ENCODE measurements at places on chromosomes 16 and 17.

DNA sequence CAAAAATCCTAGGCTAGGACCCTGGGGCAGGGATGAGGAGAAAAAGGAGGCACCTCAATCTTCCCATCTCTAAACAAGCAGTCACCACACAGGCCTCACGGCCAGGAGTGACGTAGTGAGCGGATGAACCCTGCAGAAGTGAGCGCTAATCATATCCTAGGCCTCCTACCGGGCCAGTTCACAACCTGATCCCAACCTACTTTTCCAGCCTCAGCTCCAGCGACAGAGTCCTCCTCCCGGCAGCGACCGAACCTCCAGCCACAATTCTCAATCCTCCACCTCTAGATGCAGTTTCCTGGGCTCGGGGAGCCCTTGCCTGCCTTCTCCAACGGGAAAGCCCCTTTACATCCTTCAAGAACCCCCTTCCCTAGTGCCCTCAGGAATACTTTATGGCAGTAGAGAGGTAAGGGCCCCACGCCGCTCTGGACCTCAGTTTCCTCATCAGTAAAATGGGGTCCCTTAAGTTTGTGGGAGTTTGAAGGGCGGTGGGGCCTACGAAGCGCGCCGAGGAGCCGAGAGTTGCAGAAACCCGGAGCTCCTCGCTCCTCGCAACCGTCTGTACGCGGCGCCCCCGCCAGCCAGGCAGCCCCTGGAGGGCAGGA lies 1.4 kb downstream of the ZNF668 start:
- DNase-seq: no peak

DNA sequence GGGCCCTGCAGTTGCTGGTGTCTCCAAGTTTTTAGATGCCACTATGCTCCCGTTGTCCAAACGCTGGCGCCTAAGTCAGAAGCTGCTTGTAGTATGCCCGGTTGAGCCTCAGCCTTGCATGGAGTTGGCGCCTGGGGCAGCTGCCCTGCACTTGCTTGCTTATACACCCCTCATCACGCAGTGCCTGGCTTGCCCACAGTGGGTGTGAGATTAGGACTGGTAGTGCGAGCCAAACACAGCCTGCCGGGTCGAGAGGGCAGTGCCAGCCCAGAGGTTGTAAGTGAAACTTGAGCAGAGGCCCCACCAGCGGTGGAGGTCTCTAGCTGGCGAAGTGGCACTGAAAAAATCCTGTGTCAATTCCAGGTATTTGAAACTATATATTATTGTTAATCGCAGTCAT lies 90.3 kb downstream of the ITFG1 start:
- no peak for DNase-seq

DNA sequence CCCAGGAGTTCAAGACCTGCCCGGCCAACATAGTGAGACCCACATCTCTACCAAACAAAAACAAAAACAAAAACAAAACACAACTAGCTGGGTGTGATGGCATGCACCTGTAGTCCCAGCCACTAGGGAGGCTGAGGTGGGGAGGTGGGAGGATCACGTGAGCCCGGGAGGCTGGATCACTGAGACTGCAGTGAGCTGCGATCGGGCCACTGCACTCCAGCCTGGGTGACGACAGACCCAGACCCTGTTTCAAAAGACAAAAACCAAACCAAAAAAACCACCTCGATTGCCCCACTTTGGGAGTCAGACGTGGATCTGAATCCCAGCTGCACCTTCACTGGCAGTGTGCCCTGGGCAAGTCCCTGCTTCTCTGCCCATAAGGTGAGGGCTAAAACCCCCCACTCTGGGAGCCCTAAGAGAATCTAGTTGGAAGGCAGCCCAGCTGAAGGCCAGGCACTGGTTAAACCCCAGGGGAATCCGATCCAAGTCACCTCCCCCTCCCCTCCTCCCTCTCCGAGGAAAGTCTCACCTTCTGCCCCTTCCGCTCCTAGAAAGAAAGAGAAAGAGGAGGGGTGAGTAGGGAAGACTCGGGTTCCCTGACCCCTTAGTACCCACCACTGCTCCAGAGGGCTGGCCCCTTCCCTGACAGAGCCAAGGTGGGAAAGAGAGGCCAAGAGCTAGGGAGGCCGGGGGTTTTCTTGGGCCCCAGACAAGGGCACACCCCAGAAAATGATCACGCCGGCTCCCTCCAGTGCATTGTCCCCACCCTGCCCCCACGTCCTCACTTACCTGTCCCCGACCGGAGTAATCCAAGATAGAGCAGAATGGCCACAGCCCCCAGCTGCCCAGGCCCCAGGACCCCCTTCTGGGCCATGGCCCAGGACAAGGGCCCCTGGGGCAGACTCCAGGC lies 647 bp downstream of the PRSS8 start:
- no peak for DNase-seq

DNA sequence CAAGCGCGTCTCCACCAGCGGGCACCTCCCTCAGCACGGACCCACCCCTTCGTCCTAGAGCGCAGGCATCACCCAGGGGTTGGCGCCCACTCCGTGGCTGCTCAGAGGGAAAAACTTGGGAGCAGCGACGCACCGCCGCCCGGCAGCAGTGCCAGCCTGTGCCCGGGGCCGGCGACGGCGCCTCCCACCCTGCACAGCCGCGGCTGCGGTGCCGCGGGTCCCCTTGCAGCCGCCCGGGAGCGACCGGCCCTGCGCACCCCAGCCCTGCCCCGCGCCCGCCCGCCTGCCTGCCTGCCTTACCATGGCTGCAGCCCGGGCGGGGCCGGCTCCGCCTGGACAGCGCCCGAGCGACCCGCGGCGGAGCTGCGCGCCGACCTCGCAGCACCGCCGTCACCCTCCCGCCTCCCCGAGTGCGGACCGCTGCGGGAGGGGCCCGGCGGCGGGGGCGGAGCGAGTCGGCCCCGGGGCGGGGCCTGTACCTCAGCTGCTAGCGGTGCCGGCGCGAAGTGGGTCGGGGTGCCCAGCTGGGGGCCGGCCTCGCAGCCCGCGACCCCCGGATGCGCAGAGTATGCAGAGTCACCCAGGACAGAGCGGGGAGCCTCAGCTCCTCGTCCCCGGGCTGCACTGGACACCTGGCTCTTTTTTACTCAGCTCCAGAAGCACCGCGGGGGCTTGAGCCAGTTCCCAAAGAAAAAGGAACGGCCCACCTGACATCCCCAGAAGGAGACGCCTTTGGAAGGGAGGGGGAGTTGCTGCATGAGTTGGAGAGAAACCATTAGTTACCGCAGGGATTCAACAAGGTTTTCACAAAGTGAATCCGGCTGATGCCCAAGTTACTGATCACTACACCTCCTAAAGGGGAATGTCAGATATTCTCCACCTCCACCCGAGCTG lies 17.5 kb upstream of the MTMR4 start:
- no peak for DNase-seq

DNA sequence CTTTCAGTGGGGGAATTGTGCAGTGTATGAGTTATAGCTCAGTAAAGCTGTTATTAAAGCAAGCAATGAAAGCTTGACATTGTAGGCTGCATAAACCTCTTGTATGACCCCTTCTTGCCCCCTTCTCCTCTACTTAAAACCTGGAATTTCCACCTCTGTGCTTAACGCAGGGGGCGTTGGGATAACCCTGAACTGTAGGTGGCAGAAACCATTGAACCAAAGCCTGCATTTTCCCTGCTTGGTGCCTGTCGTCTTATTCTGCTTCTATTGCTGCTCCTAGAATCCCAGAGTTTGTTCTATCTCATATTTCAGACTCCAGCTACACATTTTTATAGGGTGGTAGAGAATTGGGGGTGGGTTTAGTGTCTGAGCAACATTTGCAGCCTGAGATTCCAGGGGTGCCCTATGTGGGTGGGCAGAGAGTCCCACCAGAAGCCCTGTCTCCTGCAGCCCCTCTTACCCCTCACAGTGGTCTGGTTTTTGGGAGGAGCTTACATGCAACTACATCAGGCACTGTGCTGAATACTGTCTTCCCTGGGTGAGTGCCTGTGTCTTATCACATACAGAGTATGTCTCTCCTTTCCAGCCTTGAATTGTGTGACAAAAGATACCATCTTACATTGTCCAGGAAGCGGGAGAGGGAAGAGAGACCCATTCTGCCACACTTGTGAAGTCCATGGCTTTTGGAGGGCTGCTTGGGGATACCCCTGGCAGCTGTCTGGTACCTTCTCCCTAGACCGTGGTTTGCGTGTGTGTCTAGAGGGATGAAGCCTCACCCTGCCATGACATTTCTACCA lies 407.7 kb upstream of the EEF2KMT start:
- DNase-seq: no peak

DNA sequence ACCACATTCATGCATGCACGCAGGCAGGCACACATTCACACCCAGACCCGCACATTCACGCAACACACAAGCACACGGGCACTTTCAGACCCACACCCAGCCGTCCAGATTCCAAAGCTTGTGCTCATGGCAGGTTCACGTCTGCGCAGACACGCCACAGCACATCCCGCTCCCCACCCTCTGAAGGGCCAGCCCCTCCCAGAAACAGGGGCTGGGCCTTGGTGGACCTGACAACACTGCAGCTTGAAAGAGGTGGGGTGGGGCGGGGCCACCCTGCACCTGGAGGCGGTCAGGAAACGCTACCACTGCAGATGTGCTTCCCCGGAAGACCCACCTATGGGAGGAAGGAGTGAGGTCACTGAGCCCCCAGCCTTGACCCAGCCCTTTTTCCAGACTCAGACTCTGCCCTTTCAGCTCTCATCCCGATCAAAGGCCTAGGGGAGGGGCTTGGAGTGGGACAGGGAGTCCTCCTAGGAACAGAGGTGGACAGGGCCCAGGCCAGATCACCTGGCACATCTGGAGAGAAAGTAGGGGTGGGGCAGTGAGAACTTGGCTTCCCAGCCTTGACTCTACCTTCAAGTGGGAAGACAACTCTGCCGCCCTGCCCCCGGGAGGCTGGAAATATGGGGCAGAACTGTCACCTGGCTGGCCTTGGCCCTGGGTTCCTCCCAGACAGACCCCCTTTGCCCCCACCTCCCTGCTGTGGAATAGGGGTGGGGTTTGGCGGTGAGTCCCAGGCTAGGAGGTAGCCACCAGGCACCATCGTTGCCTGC lies 11.0 kb downstream of the P3H4 start:
- DNase-seq: no peak

DNA sequence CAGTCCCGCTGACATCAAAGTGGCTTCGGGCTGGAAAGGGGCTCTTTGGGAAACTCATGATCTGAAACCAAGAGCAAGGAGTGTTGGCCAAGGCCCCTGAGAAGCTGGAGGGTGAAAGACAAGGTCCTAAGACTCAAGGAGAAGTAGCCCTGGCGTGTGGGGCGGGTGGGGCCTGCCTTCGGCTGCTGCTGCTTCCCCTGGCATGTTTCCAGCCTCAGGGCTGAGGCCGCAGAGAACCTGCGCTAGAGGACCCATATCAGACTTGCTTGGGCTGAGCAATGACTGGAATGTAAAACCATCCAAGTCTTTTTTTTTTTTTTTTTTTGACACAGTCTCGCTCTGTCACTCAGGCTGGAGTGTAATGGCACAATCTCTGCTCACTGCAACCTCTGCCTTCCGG lies 67.5 kb upstream of the GCSH start:
- no peak for DNase-seq

- DNase-seq: no peak
Observed at GRCh38 chr16:80804056-80804525, 307 bp downstream of the CDYL2 start.

GRCh38 chr17:74527081-74527480 lies 4.2 kb downstream of the CD300LB start:
- DNase-seq: no peak

GRCh38 chr16:4011225-4011939 lies 104.9 kb downstream of the ADCY9 start:
- DNase-seq: peak; percentile 79

DNA sequence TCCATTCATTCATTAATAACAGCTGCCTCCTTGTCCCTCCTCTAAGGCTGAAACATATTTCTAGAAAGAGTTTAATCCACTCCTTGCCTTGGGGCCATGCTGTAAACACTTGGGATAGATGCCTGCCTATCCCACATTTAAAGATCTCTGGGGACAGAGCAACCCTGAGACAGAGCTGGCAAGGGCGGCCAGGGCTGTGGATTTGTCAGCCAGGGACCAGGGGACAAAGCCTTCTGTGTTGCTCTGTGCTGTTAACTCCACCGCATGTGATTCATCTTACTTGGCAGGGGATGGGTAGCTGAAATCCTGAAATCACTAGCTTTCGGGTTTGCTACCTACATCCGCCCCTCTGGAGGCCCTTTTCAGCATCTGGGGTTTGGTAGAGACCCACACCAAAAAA lies 392.9 kb downstream of the SLC39A11 start:
- no peak for DNase-seq

GRCh38 chr16:68884401-68884800 lies 41.1 kb downstream of the TANGO6 start:
- no peak for DNase-seq

GRCh38 chr16:26334218-26335111 lies 642.7 kb downstream of the HS3ST4 start:
- no peak for DNase-seq

- DNase-seq: no peak
Observed at GRCh38 chr17:4235372-4236279, 28.2 kb downstream of the ANKFY1 start.

- DNase-seq: no peak
Observed at GRCh38 chr17:43033948-43034881, 9.2 kb downstream of the RND2 start.

DNA sequence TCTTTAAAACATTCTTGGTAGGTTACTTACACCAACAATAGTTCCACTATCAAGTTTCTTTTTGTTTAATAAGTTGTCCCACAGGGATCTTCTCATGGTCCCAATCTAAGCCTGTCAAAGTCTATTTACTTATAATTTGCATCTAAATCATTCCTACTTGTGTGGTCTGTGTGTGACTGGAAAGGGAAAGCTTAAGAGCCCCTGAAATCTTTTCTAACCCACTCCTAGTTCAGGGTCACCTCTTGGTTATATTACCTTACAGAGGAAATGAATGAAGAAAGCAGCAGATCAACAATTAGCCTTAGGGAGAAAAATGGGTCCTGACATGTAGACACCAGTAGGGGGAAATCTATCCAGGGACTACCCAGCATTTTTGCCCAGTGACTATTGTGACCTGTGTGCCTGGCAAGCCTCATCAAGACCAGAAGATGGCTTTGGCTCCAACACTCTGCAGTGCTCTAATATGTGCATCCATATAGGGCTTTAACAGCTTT lies 110.4 kb upstream of the HAS3 start:
- no peak for DNase-seq

GRCh38 chr17:65388911-65389310 lies 172.5 kb downstream of the AXIN2 start:
- DNase-seq: no peak

DNA sequence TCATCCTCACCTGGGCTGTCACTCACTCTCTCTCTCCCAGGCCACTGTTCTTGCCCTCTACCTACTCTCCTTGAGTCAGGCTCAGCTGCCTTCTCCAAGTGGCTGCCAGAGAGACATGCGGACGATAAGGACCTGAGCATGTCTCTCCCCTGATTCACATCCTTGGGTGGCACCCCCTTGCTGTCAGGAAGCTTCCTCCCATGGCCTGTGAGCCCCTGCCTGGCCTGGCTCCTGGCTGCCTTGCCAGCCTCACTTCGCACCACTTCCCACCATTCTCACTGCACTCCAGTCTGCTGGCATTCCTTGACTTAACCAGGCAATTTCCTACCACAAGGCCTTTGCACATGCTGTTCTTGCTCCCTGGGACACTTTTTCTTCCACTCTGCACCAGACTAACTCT lies 2.7 kb upstream of the ALDH3A1 start:
- DNase-seq: no peak

- no peak for DNase-seq
Observed at GRCh38 chr17:32302860-32303649, 37.4 kb downstream of the RHBDL3 start.

- DNase-seq: no peak
Observed at GRCh38 chr17:50556803-50557202, 3.7 kb upstream of the CACNA1G start.

GRCh38 chr17:77383613-77384608 lies 243.1 kb downstream of the SEC14L1 start:
- DNase-seq: no peak

- no peak for DNase-seq
Observed at GRCh38 chr16:70801611-70802010, 653 bp upstream of the VAC14 start.
